ENCODE measurements at places on chromosomes 16 and 17.

DNA sequence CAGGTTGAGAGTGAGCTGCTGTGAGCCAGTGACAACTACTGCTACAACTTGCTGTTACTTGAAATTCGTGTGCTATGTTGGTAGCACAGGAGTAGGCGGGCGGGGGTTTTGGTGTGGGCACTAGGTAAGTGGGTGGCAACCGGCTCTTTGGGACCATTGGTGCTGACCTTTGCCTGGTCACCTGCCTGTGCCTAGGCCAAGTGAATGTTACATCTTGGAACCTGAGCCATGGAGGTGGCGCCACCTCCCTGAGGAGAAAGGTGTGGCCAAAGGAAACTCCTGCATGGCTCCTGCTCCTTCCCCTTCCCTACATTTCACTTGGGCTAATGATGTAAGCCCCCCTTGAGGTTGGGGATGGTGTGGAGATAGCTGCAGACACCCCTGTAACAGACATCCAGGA, 25.4 kb upstream of the ARHGAP23 start:
- no peak for DNase-seq

DNA sequence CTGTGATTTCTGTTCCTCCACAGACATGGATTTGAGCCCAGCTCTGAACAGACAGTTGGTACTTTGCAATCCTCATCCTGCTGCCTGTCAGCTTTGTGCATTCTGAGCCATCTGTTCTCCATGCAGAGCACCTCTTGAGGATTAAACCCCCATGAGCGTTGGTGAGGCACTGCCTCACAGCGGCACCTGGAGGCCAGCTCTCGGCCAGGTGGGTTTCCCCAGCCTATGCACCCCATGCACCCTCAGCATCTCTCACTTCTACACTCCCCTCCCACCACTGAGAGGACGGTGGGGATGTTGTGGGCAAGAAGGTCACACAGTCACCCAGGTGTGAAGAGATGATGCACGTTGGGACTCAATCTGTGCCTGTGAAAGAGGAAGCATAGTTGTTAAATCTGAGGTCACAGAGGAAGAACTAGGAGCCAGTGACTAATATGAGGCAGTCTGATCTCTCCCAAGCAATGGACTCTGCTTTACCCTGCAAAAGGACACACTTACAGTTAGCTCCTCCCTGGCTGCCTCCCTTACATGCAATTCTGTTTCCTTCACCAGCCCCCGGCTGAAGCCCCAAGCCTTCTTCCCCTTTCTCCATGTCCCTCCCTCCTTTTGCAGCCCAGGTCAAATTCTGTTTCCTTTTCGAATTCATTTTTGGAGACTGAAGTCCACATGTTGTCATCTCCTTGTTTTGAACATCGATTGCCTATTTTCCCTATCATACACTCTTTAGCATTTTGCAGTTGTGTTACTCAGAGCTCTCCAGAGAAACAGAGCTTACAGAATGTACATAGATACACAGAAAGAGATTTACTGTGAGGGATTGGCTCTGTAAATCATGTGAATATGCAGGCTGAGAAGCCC, 58.5 kb downstream of the HS3ST3B1 start:
- peak; percentile 56 for DNase-seq

DNA sequence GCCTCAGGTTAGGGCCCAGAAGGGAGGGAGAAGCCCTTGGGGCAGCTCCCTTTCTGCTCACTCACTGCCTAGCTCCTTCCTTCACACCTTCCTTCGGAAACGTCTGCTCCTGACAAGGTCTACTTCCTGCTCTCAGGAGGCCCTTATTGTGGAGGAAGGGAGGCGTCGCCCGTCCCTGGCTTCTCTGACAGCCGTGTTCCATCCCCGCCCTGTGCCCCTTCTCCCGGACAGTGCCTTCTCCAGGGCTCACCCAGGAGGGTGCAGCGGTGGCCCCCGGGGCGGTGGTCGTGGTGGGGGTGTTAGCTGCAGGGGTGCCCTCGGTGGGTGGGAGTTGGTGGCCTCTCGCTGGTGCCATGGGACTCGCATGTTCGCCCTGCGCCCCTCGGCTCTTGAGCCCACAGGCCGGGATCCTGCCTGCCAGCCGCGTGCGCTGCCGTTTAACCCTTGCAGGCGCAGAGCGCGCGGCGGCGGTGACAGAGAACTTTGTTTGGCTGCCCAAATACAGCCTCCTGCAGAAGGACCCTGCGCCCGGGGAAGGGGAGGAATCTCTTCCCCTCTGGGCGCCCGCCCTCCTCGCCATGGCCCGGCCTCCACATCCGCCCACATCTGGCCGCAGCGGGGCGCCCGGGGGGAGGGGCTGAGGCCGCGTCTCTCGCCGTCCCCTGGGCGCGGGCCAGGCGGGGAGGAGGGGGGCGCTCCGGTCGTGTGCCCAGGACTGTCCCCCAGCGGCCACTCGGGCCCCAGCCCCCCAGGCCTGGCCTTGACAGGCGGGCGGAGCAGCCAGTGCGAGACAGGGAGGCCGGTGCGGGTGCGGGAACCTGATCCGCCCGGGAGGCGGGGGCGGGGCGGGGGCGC, 231.9 kb downstream of the SEC14L1 start:
- peak; percentile 65 for DNase-seq

DNA sequence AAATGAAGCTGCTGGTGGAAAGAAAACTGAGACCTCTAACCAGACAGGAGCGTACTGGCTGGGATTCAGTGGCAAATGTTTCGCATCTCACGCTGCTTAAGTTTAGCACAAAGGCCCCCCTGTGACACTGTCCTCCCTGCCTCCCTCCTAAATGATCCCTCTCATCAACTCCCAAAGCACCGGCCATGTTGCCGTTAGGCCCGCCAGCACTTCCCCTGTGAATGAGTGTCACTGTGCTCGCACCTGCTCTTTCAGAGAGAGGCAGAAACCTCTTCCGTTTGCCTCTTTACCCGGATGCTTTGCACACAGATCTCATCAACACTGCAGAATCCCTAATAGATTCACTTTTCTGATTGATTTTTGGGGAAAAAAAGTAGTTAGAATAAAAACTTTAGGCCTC, 26.5 kb downstream of the MBTPS1 start:
- DNase-seq: no peak

- peak; percentile 15 for DNase-seq
Observed at GRCh38 chr17:82457073-82457928, 1.2 kb upstream of the NARF start.

DNA sequence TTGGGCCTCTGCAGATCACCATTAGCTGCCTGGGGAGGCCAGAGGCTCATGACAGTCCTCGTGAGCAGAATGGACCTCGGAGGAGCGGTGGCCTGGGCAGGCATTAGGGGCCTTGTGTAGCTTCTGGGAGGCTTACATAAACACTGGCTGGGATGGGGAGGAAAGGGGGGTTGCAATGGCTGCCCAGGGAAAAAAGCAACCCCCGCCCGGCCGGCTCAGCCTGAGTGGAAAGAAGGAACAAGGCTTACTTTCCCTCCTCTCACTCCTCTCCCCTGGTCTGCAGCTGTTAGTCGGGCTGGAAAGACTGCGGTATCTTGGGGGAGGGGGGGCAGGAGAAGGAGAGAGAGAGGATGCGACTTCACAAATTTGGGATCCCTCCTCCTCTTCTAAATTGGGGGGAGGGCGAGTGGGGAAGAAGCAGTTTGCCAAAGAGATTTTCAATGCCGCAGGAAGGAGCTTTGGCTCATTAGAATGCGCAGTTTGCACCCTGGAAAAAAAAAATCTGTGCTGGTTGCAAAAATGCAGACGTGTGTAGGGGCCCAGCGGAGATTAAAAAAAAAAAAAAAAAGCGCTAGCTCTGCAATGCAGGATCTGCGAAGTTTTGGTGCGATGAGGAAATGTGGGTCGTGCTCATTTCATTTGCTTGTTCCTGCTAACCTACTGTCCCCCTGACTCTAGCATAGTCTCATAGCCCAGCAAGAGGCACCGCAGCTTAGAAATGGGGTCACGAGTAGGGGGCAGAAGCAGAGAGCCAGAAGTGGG, 6.6 kb upstream of the NR1D1 start:
- DNase-seq: peak; percentile 33
